ENCODE measurements at places on chromosomes 3 and 15.
A peak's percentile ranks its signal among the peaks of the same experiment; 100 is the strongest.

DNA sequence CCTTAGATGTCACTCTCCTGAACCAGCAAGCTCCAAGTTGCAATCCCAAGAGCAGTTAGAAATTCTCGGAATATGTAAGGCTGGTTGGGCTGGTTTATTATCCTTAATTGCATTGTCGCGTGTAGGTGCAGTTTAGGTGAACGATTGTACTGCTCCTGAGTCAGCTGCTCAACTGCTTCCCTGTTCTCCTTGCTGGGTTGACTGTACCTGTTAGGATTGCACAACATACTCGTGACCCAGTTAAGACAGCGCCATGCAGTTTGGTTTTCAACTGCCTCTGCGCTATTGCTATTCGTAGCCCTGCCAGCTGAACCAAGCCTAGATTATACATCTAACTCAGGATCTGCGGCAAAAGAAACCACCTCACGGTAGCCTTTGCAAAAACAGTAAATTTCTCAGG is 41.0 kb downstream of the BCL2L10 start:
- no peak for DNase-seq

- DNase-seq: no peak
Measured at GRCh38 chr15:41850482-41851166, 12.0 kb downstream of the PLA2G4B start.

DNA sequence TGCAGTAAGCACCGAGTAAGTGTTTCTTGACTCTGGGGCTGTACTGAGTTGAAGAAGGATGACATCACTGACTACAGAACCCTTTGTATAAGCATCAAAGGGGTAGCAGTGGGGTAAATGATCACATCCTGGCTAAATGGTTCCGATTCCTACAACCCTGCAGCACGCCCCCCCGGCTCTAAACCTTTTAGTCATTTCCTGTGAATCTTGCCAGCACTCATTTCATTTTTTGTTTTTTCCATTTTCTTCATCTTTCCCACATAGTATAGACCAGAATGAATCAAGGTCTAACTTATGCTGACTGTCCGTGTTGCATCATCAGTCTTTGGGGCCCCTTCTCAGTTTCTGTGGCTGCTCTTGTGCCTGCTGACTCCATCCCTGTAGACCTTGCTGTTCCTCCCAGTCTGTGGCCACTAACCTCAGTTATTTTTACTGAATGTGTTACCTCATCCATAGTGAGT is 383.1 kb upstream of the TPRG1 start:
- no peak for DNase-seq

GRCh38 chr15:63892794-63893441 is 59.2 kb upstream of the HERC1 start:
- DNase-seq: no peak

DNA sequence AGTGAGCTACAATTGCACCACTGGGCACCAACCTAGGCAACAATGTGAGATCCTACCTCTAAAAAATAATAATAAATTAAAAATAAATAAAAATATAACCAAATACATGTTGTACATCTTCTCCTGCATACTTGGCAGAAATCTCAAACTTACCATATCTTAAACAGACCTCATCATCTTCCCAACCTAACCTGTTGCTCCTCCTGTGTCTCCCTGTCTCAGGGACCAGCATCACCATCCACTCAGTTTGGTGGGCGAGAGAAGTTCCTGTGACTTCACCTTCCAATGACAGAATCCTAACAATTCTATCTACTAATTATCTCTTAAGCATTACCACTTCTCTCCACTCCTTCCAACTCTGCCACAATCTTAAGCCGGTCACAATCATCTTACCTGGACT is 3.3 kb downstream of the PIK3R4 start:
- DNase-seq: no peak

- DNase-seq: peak; percentile 62
Measured at GRCh38 chr3:57557085-57557537, 1.0 kb downstream of the PDE12 start.

DNA sequence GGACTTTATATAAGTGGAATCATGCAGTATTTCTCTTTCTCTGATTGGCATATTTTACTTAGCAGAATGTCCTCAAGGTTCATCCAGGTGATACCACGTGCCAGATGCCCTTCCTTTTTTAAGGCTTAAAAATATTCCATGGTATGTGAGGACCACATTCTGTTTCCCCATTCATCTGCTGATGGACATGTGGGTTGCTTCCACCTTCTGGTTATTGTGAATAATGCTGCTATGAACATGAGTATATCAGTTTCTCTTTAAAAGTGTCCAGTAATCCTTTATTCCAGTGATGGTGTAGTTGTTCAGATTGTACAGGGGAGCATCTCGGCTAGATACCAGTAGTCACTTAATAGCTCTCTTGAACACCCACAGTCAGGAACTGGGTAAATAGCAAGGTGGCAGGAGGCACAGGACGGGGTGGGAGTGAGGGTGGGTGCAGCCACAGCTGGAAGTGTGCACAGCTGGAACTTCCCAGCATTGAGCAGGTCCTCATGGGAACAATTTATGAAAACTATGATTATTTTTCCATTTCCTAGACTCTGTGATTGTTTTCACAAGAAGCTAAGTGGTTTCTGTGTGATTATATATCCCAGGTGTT is 50.3 kb upstream of the ATG7 start:
- no peak for DNase-seq

- peak; percentile 4 for DNase-seq
Measured at GRCh38 chr15:34621675-34622074, 38.2 kb upstream of the GOLGA8B start.

DNA sequence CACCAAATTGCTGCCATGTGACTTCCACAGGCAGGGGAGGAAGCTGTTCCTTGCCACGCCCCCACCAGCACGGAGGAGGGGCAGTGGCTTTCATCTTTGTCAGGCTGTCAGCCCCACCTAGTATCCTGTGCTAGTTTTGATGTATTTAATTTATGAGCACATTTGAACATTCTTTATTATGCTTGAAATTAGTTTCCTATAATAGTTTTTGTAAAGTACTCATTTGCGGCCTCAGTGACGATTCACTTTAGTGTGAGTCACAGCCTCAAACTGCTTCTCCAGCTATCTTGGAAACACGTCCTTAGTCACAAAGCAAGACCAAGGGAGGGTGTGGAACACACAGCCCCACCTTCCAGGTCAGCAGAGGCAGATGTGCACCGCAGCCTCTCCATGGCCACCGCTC is 239.9 kb upstream of the ATP10A start:
- DNase-seq: no peak

GRCh38 chr15:100116416-100117190 is 225.2 kb downstream of the ADAMTS17 start:
- DNase-seq: no peak

GRCh38 chr15:66784174-66784573 is 82.1 kb downstream of the SMAD6 start:
- no peak for DNase-seq

DNA sequence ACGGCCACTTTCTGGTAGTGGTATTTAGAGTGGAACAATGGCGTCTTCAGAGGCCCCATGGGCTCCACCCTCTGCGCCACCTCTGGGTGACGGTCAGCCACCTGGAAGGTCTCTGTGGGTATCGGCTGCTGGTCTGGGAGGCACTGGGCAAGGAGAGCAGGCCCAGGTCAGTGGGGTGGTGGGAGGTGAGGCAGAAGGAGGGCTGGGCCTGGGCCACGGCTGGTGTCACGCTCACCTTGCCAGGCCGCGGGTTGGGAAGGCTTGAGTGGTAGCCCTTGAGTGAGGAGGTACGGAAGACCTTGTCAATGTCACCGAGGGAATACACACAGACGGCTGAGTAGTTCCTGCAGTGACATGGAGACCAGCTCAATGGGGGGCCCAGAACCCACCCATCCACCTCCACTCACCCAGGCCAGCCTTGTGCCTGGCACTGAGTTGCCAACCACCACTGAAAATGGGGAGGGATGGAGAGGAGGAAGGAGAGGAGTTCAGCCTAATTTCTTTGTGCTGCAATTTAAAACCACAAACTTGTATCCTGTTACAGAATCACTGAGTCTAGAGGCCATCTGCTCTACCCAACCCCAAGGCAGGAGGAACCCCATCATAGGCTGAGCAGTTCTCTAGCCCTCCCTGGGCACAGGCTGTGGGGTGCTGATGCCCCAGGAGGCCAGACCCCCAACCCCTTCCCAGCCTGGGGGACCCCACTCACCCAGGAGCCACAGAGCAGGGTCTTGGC is 19.0 kb downstream of the SEMA7A start:
- no peak for DNase-seq

GRCh38 chr3:134453631-134454030 is 32.2 kb downstream of the ANAPC13 start:
- DNase-seq: no peak

DNA sequence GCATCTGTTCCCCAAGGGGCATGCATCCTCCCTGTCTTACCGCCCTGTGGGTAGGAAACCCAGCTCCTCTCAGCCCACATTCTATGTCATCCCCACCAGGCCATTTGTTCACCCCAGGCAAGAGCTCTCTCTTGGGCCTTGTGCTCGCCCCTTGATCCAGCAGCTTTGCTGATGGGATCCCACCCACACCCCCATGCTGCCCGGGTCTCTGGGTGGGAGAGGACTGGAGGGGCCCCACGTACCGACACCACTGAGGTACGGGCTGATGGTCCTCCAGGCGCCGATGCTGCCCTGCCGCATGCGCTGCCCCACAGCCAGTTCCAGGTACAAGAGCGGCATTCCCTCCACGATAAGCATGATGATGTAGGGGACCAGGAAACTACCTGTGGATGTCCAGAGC is 14.5 kb downstream of the SLC6A20 start:
- DNase-seq: no peak

GRCh38 chr3:132256989-132257388 is 60.2 kb upstream of the ACP3 start:
- DNase-seq: no peak

GRCh38 chr3:108130236-108130635 is 39.4 kb upstream of the CD47 start:
- DNase-seq: no peak

GRCh38 chr15:92283813-92284212 is 109.9 kb upstream of the ST8SIA2 start:
- no peak for DNase-seq

- DNase-seq: no peak
Measured at GRCh38 chr3:170258105-170258487, 35.9 kb downstream of the PRKCI start.

DNA sequence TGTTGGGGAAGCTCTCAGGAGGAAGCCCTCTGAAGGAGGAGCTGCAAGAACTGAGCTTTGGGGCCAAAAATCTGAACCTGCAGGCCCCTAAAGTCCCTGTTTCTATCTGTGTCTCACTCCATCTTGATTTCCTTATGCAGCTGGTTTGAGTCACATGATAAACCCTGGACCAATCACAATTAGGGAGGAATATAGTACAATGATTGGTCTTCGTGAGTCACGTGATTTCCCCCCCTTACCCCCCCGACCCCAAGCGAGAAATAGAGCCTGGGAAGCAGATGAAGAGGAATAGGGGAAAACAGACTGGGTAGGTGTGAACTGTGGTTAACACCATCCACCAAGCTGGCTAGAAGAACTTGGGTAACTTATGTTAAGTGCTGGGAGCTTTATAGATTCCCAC is 12.9 kb downstream of the CRABP1 start:
- no peak for DNase-seq

DNA sequence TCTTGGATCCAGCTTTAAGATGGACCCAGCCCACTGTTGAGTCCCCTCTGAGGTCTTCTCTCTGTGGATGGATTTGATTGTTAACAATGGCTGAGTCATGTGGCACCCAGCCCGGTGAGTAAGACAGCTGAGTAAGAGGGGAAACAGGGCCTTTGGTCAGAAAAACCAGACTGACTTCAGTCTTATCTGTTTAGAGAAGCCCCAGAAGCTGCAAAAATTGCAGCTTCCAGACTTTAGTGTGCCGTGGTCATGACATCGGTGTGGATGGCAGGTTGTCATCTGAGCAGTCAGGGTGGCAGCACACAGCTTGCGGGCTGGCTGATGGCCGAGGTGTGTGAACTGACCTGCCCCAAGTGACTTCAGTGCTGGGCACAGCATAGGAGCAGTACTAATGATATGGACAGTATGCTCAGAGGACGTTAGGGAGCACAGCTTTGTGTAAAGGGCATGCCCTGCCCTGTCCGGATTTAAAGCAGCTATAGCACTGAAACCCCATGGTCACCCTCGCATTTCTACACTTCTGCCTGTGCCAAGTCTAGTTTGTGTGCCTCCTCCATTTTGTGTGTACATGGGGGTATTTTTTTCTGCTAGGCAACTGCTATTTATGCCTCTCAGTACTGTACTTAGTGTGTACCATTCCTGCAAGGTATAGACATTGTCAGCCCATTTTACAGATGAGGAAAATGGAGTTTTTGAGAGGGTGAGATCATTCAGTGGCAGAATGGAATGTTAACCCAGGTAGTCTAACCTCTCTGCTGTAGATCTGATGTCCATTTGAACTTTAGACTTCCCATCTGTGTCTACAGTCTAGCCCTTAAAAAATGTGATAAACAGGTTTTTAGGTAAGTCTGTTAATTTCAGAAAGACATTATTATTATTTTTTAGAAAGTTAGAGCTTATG is 44.4 kb downstream of the FLNB start:
- no peak for DNase-seq

- no peak for DNase-seq
Measured at GRCh38 chr3:73530022-73530396, 94.7 kb downstream of the PDZRN3 start.

DNA sequence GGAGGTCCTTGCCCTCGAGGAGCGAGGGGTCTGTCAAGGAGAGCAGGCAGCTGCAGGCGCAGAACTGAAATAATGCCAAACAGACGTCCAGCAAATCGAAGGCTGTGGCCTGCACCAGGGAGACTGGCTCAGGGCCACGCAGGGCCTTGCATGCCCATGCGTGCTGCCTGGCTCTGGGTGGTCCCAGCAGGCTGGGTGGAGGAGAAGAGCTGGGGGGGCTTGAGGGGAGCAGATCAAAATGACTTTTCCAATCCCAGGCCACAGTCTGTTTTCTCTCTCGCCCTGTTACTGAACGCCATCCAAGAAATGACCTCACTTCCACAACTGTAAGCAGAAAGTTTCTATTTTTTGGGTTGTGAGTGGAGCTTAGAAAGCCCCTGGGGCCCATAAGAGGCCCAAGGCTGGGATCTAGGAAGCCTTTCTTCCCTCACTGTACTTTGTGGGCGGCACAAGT is 96.9 kb upstream of the RPL32 start:
- DNase-seq: no peak

DNA sequence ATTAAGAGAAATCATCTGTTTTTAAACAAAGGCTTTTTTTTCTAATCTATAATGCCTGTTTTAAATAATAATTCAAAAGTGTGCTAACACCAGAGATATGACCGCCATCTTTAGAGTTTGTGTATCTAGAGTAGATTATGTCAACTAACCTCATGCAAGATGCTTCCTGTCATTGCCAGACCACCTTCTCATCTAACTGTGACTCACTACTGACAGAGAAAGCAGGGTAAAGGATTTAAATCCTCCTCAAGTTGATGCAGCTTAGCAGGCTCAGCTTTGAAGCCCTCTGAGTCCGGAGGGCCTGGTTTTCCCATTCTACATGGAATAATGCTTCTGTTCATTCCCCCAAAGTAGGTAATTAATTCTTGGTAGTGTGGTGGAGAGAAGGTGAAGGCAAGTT is 108.5 kb downstream of the ECT2 start:
- no peak for DNase-seq

Measured in GM13976 (cell line).